ENCODE measurements at places on chromosomes 12 and 14.

- DNase-seq, result no peak
Measured at GRCh38 chr14:90850487-90850886, 34.3 kb upstream of the TTC7B start.

GRCh38 chr14:69586404-69586803 is 11.7 kb upstream of the CCDC177 start:
- DNase-seq, result no peak

- DNase-seq, result no peak
Measured at GRCh38 chr14:33045760-33046159, 107.1 kb downstream of the NPAS3 start.

DNA sequence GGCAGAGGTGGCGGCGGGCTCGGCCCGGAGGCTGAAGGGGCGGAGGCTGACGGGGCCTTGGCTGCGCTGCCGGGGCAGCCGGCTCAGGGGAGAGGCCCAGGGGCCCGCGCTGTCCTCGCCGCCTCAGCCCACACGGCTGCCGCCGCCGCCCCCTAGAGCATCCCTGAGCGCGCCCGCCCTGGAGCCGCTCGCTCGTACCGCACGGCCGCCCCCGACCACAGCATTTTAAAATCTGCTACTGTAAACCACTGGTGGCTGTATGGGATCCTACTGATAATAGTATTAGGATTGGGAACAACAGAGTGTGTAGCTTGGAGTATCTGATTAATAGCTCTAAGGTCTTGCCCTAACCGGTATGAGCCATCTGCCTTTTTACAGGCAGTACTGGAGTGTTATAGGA is 22.2 kb upstream of the EDDM3A start:
- DNase-seq, result no peak

DNA sequence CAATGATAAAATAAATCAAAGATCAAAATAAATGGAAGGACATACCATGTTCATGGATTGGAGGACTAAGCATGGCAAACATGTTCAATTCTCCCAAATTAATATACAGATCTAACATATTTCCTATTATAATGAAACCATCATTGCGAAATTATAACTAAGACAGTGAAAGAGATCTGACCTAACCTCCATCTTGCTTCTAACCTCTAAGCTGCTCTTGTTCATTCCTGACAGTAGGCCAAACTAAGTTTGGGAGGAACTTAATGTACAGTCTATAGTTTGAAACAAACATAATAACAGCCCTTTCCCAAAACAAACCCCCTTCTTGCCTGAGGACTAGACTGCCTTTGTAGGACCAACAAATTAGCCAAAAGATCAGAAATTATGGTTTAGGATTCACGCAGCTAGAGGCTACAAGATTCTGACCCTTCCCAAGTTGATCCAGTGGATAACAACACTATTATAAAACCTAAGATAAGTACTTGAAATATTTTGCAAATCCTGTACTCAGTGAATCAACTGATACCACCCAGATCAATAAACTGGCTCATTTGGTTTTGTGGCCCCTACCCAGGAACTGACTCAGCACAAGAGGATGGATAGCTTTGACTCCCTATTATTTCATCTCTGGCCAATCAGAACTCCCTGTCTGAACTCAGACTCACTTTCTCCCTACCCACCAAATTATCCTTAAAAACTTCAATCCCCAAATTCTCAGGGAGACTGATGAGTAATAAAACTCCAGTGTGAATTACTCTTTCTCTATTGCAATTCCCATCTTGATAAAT is 41.7 kb upstream of the OR5AU1 start:
- no peak for DNase-seq

DNA sequence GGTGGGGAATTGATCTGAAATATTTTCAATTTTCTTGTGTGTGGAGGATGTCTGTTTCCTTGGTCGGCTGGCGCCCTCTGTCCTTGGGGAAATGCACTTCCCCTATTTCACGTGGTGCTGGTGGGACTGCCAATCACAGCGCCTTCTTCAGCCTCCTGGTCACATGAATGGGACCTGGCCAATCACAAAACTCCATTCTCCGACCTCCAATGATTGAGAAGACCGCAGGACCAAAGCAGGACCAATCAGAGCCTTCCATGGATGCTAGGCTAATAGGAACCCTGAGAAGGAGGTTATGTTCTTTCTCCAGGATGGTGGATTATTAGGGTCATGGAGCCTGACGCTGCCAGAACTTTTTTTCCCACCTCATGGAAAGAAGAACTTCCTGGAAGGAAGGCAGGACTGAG is 188.7 kb downstream of the TTC8 start:
- no peak for DNase-seq

DNA sequence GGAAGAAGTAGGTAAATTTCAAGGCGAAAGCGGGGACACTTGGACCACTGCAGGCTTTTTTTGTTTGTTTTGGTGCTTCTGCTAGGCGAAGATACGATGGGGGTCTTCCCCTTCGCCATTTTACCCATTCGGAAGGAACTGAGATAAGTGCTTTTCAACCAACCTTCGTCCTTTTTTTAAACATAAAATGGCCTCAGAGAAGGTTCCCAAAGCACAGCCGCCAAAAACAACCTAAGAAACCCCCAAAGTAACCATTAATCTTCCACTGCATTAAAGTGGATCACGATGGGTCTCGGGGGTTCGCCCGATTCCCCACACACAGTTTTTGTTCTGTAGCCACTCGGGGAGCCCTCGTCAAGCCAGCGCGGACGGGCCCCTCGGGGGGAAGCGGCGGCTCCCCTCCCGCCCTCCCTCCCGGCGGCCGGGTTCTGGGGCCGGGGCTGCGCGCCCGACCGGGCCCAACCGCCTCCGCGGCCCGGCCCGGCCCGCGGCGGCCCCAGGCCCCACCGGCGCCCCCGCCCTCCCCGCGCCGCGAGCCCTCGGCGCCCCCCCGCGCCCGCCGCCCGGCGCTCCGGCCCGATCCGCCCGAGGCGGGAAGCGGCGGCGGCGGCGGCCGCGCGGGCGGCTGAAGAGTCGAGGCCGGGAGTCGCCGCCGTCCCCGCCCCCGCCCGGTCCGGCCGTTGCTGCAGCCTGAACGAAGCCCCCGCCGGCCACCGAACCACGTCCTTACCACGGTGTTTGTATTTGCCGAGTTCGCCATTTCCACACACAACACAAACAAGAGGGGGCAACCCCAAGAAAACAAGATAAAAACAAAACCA is 790 bp downstream of the GTF2A1 start:
- peak; percentile 76 for DNase-seq

GRCh38 chr12:29782285-29782870 is 1.4 kb downstream of the TMTC1 start:
- DNase-seq, result no peak

- no peak for DNase-seq
Measured at GRCh38 chr12:40999210-40999609, 188.9 kb upstream of the PDZRN4 start.

- no peak for DNase-seq
Measured at GRCh38 chr14:41343857-41344256, 262.8 kb upstream of the LRFN5 start.

DNA sequence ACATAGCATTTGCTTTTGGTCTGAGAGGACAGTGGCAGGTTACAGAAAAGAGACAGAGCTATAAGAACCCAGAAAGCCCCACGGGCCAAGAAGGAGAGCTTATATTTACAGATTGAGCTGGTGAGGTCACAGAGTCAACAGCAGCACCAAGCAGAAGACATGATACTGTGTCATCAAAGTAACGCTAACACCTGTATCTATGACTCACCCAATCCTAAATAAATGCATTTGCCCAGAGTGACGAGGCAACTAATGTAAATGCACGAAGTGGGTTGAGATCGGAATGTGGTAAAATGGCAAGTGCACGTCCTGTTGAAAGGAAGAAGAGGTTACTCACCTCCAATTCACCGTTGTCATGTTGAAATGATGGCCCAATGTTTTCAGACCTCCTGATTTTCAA is 6.7 kb upstream of the CD163L1 start:
- DNase-seq, result no peak

- DNase-seq, result no peak
Measured at GRCh38 chr14:50225067-50225973, 6.1 kb downstream of the SOS2 start.
